Adrenal gland (tissue), 19 donors: ENCODE measurements at places on chromosomes 12 and 14. TPM values are rescaled to one million over a fixed set of nuclear protein-coding genes. Genes with fewer than 3 reads are reported as not detected.

The ANO2 gene
- 0.27 TPM for total RNA-seq

The LRP1-AS gene
- not detected for total RNA-seq

The ZC2HC1C gene
- total RNA-seq = 5.3 TPM

The SLC35F4 gene
- total RNA-seq = not detected

DNA sequence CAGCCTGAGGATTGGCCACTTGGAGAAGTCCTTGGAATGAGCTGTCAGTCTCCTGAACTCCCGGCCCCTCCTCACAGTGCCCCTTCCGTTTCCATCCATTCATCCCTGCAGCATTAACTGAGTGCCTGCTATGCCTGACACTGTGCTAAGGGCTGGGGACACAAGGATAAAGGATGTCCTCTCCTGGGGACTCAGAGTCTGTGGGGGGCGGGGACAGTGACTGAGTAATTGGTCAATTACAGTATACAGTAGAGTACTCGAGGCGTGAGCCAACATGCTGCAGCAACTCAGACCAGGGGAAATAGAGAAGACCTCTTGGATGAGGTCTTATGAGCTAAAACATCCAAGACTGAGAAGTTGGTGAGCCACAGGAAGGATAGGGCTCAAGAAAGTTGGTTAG lies 43.4 kb upstream of the PWP1 start:
- no peak for DNase-seq

- peak; percentile 74 for DNase-seq
Observed at GRCh38 chr12:7108003-7108795, 815 bp downstream of the C1RL start.

DNA sequence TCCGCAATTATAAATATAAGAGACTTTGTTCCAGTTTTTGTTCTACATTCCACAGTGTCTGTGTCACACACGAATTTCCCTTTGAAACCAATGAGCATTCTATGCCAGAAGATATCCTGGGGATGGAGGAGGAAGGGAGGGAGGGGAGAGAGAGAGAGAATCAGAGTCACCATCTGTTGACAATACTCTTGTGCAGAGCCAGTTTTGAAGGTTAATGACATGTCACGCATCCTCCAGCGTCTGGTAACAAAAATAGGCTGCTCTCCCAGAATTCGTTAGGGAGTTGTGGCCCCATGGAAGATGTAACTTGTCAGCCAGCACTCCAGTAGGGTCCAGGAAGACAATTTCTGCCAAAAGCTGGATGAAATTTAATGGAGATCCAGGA lies 213.5 kb upstream of the KRR1 start:
- peak; percentile 47 for DNase-seq
